Testis (tissue), 5 donors: ENCODE measurements at places on chromosomes 3 and 15.

- no peak for DNase-seq
Observed at GRCh38 chr3:21783839-21784238, 32.8 kb upstream of the ZNF385D start.

DNA sequence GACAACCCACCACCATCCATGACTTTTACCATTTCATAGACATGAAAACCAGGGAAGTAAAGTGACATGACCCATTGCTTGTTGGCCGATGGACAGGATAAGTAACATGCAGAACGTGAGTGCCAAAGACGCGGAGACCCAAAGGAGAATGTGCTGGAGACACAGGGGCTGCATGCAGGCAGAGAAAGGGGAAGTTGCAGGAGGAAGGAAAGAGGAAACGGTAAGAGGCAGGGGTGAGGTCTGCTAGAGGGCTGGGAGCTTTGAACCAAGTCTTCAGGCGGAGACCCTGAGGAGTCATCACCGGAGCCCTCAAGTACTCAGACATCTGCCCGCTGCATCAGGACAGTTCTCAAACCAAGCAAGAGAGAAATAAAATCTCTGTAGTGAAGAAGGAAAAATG is 34.9 kb downstream of the MAGEF1 start:
- no peak for DNase-seq

DNA sequence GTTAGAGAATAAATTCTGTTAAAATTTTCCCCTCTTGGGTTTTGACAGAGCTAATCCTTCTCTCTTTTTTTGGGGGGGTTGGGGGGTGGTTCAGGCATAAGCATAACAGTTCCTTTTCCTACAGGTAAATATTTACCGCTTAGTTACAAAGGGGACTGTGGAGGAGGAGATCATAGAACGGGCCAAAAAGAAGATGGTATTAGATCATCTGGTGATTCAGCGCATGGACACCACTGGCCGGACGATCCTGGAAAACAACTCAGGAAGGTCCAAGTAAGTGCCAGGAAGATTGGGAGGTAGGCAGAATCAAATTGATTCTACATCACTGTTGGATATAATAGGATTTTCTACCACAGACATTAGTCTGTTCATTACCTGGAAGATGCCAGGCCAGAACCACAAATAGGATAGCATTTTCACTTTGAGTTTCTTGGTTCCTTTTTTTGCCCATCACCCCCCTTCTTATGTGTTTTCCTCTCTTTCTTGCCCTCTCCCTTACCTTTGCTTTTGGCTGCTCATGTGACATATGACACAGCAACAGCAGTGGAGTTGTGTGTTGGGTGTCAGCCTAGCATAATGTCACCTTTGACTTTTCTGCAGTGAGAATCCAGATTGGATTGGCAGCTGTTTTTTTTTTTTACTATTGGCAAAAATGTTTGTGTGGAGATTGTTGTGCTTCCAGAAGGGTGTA is 79.0 kb downstream of the CHD2 start:
- DNase-seq: no peak

GRCh38 chr15:89904519-89904918 is 8.2 kb downstream of the ARPIN start:
- DNase-seq: no peak

DNA sequence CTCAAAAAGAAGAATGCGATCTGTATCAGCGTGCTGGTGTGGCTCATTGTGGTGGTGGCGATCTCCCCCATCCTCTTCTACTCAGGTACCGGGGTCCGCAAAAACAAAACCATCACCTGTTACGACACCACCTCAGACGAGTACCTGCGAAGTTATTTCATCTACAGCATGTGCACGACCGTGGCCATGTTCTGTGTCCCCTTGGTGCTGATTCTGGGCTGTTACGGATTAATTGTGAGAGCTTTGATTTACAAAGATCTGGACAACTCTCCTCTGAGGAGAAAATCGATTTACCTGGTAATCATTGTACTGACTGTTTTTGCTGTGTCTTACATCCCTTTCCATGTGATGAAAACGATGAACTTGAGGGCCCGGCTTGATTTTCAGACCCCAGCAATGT is 1.3 kb downstream of the P2RY1 start:
- DNase-seq: no peak

- no peak for DNase-seq
Observed at GRCh38 chr15:76829939-76830338, 75.2 kb downstream of the SCAPER start.

GRCh38 chr3:8981296-8981695 is 18.0 kb upstream of the RAD18 start:
- no peak for DNase-seq

GRCh38 chr15:63640146-63640545 is 43.0 kb downstream of the FBXL22 start:
- DNase-seq: no peak

DNA sequence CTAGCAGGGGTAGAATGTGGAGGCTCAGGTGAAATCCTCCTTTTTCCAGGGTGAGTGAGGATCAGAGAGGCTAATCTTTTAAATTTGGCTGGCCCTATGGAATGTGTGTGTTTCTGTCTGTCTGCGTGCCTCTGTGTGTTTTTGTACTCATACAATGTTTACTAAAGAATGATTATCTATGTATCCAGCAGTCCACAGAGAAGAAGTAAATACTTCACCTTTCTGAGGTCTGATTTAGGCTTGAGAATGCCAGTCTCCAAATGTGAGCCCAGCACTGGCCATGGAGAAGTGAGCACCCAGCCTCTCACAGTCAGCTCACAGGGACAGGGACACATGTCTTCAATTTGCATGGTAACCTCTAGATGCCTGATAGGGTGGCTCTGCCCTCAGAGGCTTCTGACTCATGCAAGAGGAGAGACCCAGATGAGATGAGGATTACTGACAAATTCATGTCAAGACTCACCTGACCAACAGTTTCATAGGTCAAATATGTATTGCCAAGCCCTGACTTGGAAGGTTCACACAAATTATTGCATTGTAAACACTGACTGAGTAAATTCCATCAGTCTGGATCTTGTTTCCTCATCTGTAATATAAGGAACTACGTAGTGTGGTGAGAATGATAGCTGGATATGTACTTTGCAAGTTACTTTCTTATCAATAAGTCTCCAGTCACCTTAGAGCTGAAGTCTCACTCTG is 31.0 kb downstream of the ENTPD3 start:
- DNase-seq: no peak

DNA sequence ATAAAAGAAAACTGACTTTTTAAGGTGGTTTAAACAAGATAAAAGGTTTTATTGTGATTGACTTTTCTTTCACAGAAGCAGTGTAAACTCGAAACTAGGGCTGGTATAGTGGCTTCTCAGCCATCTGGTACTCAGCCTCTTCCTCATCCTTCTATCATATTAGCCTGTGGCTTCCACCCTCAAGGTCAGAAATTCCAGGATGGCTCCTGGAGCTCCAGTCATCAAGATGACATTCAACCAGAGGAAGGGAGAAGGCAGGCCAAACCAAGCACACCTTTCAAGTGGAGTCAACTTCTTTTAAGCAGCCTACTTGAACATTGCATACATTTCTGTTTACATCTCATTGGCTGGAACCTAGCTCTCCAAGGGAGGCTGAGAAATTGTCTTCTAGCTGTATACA is 1.3 kb upstream of the MESD start:
- no peak for DNase-seq

GRCh38 chr3:153052096-153052460 is 109.9 kb upstream of the RAP2B start:
- DNase-seq: peak; percentile 28

GRCh38 chr3:3064297-3064696 is 45.9 kb downstream of the IL5RA start:
- no peak for DNase-seq

DNA sequence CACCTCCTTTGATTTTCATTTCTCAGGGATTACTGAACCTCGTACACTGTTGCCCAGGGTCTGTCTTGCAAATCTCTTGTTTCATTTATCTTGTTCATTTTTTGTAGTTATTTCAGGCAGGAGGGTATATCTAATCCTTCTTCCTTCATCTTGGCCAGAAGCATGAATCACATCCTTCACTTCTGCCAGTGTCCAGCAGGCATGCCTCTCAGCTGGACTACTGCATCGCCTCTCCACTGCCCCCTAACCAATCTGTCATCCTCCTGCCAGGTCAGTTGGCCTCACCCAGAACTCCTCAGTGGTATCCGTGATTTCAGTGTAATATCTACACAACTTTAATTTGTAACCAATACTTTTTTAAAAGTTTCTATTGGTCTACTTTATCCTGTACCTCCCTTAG is 297.9 kb downstream of the GABRG3 start:
- no peak for DNase-seq

- no peak for DNase-seq
Observed at GRCh38 chr3:11384074-11384473, 111.9 kb downstream of the ATG7 start.

- no peak for DNase-seq
Observed at GRCh38 chr3:58082047-58082446, 73.8 kb downstream of the FLNB start.

GRCh38 chr3:172515130-172515918 is 7.9 kb downstream of the TNFSF10 start:
- DNase-seq: no peak

DNA sequence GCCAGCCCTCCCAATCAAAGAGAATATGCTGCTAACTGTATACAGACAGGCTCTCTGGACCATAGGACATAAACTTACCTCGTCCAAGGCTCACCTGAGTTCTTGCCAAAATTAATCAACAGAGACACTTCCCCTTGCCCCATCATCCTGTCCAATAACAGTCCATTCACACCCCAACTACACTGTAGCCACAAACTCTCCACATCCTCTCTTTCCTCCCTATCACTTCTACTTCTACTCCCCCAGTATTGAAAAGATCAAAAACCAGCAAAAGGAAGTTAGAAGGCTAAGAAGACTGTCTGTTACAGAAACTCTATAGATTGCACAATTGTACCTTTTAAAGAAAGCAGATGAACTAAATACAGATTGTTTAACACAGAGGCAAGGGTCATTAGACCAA is 133.5 kb upstream of the STT3B start:
- DNase-seq: no peak

- peak; percentile 81 for DNase-seq
Observed at GRCh38 chr15:77506311-77507142, 85.8 kb downstream of the HMG20A start.

DNA sequence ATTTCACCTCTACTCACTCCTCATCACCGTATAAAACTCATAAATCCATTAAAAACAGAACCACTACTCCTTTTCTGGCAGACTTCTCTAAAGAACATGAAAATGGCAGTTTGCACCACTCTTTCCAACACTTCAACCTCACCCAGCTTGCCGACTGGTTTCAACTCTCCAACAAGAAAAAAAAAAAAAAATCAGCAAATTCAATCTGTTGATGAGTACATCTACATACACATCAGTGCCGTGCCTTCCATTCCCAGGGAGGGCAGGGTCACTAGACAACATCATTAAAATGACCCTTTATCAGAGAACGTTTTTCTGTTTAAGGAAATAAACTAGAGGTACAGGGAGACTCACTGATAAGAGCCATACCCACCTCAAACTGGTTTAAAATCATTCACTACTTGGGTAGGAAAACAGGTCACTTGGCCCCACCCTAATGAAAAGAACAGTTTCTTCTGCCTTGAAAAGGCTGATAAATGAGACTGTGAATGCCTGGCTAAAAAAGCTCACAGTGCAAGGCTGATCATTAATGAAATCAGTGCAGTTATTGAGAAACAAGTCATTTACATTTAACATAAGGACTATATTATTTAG is 6.0 kb downstream of the ANXA2 start:
- no peak for DNase-seq

- DNase-seq: no peak
Observed at GRCh38 chr3:147937341-147937740, 528.2 kb downstream of the ZIC1 start.

- no peak for DNase-seq
Observed at GRCh38 chr15:81612631-81613030, 238.6 kb upstream of the TMC3 start.

DNA sequence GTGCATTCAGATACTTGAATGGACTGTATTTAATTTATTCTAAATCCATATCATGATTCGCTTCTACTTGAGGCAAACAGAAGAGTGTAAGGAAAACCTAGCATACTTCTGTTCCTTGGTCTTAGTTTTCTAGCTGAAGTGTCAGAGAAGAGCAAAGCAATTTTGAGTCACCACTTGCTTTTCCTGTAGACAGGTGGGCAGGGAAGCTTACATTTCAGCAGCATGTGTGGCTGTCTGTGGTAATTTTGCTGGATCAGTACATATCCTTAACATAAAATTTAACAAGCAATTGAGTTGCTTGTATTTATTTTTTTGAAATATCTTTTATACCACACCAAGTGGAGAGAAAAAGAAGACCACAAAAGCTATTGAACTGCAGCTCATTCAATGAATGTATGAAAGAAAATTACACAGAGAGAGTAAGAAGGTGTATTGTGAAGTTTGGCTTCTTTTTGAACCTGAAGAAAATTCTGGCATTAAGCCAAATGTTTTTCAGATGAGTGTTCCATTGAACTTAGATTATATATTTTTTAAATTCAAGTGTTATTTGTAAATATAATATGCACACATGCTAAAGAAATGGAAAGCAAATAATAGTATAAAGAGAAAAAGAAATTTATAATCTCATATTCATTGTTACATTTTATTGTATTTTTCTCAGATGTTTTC is 747.6 kb downstream of the NAALADL2 start:
- DNase-seq: no peak

DNA sequence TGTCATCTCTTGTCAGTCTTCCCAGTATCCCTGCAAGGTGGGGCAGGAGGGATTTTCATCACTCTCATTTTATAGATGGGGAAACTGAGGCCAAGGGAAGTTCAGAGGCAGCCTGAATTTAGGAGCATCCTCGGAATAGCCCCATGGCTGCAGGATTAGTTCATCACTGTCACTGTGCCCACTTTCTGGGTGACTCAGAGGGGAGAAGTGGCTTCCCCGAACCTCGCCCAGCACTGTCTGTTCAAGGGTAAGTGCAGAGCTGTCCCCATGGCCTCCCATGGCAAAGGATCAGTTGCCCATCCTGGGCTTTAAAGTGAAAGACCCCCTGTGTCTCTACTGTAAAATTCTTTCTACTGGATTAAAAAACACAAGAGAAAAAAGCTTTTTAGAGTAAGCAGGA is 60.0 kb upstream of the SEC13 start:
- DNase-seq: no peak
